ENCODE measurements at places on chromosomes 12 and 14.

- H3K36me3 ChIP-seq = no peaks in the 10 kb centered on the region
- H3K4me1 ChIP-seq = no peaks in the 10 kb centered on the region
- no peak overlapping the region for H3K4me3 ChIP-seq
- H3K27me3 ChIP-seq = no peaks in the 10 kb centered on the region
These were observed 832.9 kb downstream of the C12orf50 start for GRCh38 chr12:87196321-87196720.

DNA sequence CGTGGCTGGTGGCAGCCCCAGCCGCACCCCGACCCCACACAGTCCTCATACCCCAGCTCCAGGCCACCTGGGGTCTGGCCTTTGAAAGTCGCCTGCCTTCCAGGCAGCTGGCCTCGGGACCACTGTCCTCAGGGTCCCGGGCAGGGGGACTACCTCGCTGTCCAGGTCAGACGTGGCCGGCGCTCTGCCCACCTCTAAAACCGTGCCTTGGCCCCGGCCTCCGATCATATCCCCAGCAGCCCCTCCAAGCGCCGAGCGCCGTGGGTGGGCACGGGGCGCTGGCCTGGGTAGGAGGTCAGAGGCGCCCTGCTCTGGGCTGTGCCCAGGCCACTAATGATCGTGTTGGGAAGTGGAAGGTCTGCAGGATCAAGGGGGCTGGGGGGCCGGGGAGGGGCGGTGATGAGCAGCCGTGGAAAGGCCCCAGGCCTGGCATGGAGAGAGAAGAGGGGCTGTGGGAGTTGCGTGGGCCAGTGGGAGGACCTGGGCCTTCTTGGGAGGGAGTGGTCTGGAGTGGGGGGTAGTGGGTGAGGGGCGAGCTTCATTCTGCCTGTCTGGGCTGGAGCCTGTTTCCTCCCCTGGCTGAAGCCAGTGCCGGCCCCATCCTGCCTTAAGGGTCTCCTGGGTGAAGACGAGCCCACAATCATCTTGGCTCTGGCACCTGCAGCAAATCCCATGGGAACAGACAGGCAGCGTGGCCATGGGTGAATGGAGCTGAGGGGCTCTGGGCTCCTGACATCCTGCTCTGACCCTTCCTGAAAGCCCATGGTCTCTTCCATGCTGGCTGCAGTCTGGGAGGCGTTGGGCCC lies 4.9 kb downstream of the TMEM121 start:
- no peak overlapping the region for H3K4me3 ChIP-seq
- DNase-seq = no peak
- peaks cover 3% of the 10 kb centered on the region for H3K27me3 ChIP-seq
- H3K36me3 ChIP-seq = no peaks in the 10 kb centered on the region
- H3K27ac ChIP-seq = no peak overlapping the region

DNA sequence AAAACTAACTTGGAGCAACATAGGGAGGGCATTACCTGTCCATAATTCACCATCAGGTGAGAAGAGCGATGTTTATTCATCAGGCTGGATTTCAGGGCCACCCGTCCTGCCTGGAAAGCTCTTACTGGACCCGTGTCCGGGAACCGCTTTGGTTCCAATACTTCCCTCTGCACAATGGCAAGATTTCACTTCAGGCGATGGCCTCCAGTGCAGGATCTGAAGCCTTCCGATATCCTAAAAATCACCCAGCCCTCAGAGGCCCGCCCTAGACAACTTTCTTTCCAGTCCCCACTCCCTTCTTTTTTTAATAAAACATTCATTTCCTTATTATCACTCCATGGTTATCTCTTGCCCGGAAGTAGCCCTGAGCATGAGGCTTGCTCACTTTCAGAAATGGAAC lies 92.5 kb downstream of the BCL11B start:
- H3K4me1 ChIP-seq = no peaks in the 10 kb centered on the region
- H3K4me3 ChIP-seq = no peak overlapping the region
- DNase-seq = no peak
- no peaks in the 10 kb centered on the region for H3K27me3 ChIP-seq

GRCh38 chr12:24901576-24902461 lies 47.1 kb downstream of the BCAT1 start:
- H3K27me3 ChIP-seq = peaks cover 23% of the 10 kb centered on the region
- no peaks in the 10 kb centered on the region for H3K36me3 ChIP-seq
- H3K27ac ChIP-seq = no peak overlapping the region

All from breast epithelium (tissue), 4 donors.